ENCODE measurements at places on chromosomes 3 and 15.

- no peak for DNase-seq
Observed at GRCh38 chr3:71172189-71172588, 411.3 kb downstream of the FOXP1 start.

DNA sequence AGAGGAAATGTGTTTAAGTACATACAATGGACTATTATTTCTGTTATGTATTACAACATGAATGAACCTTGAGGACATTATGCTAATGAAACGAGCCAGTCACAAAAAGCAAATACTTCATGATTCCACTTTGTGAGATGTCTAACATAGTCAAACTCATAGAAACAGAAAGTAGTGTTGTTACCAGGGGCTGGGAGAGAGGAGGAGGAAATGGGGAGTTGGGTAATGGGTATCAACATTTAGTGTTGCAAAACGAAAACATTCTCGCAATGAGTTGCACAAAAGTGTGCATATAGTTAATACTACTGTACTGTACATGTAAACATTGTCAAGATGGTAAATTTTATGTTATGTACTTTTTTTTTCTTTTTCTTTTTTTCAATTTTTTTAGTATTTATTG lies 194.3 kb downstream of the IL5RA start:
- DNase-seq, result no peak

DNA sequence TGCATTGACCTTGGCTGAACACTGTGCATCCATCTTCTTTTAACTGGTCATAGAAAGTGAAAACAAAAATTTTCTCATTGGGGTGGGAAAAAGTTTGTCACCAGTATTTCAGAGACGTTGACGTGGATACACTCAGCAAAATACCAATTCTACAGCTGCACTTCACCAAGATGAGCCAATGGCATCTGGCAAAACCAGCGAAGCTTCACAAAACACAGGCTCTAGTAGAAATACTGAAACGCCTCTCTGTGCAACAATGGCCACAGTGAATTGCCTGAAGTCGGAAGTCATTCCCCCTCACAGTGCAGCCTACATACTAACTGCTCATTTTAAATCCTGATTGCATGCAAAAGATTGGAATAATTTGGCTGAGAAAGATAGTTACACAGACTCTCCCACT lies 17.0 kb downstream of the PCYT1A start:
- no peak for DNase-seq

GRCh38 chr3:158794936-158795518 lies 6.8 kb upstream of the MFSD1 start:
- DNase-seq, result peak; percentile 7

DNA sequence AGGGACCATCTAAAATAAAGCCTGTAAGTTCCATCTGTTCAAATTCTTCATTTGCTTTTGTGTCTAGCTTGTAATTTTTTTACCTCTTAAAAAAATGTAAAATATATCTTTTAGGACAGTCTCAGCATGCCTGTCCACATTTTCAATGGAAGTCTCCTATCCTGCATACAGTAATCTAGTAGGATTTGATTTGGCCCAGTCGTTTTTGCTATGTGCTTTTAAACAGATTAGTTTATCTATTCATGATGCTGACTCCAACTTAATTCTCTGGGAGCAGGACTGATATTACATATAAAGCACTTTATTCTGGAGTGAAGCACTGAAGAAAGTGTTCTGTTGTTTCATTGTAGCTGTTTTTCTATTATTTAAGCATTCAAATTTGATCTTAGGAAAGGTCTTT lies 38.9 kb upstream of the CFAP20DC start:
- no peak for DNase-seq

- no peak for DNase-seq
Observed at GRCh38 chr3:128260275-128260674, 107.0 kb downstream of the EEFSEC start.

GRCh38 chr3:133492159-133492741 lies 81.2 kb upstream of the CDV3 start:
- no peak for DNase-seq

GRCh38 chr3:195040094-195040493 lies 230.9 kb downstream of the XXYLT1 start:
- DNase-seq, result no peak

GRCh38 chr3:52080830-52081719 lies 24.7 kb upstream of the DUSP7 start:
- DNase-seq, result no peak

GRCh38 chr3:134328147-134328591 lies 46.1 kb downstream of the AMOTL2 start:
- DNase-seq, result peak; percentile 94

GRCh38 chr3:188170461-188171459 lies 16.8 kb downstream of the LPP start:
- DNase-seq, result no peak

DNA sequence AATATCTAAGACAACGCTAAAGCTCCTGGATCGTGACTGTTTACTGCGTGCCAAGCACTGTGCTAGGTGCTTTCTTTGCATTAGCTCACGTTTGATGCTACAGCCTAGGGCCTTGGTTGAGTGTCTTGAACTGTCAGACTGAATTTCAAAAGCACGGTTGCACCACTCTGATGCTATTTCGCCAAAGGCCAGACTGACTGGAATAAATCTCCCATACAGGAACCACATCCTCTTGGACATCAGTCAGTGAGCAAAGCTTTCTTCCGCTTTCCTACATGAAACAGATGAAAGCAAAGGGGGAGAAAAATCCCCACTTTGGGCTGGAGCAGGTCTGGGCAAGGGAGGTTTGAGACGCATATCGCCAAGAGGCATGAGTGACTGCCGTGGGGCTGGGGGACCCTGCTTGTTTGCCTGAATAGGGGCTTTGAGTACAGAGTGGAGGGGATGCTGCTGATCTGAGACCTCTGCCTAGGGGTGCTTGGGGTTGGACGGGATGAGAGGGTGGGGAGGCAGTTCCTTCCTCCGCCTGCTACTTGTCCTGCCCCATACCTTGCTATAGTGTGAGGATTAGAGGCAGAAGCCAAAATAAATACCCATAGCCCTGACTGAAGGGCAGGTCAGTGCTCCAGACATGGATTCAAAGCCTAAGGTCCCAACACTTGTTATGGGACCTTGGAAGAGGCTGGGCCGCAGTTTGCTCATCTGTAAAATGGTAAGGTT lies 5.3 kb downstream of the FGD5 start:
- no peak for DNase-seq

GRCh38 chr3:9957214-9957613 lies 5.0 kb upstream of the PRRT3 start:
- no peak for DNase-seq

DNA sequence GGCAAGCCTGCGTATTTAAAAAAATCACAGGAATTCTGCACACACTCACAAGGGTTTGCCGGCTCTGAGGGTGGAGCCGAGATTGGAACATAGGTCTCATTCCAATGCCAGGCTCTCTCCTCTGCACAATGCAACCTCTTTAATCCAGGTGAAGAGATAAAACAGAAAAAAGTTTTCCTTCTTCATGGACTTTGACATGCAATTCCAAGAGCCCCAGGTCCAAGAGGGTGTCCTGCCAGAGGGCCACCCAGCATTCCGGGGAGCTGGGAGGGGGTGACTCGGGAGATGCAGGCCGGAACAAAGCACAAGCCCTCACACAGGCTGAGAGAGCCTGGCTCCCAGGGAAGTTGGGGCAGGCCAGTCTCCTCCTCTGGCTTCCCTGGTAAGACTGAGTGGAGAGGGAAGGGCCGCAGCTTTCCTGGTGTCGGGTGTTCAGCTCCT lies 6.7 kb upstream of the SLC12A8 start:
- DNase-seq, result no peak

GRCh38 chr15:68059630-68060029 lies 5.5 kb downstream of the PIAS1 start:
- no peak for DNase-seq

DNA sequence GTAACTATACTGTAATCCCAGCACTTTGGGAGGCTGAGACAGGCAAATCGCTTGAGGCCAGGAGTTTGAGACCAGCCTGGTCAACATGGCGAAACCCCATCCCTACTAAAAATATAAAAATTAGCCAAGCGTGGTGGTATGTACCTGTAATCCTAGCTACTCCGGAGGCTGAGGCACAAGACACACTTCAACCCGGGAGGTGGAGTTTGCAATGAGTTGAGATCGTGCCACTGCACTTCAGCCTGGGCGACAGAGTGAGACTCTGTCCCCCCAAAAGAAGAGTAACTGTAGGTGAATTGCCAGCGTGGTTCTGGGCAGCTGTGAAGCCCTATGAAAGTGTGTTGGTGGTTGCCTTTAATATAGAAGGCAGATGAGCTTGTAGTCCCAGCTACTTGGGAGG lies 95.9 kb downstream of the SLCO3A1 start:
- DNase-seq, result no peak

GRCh38 chr15:96102631-96103030 lies 227.9 kb upstream of the NR2F2 start:
- no peak for DNase-seq

- DNase-seq, result peak; percentile 86
Observed at GRCh38 chr3:149480326-149481017, 6.0 kb downstream of the TM4SF4 start.

DNA sequence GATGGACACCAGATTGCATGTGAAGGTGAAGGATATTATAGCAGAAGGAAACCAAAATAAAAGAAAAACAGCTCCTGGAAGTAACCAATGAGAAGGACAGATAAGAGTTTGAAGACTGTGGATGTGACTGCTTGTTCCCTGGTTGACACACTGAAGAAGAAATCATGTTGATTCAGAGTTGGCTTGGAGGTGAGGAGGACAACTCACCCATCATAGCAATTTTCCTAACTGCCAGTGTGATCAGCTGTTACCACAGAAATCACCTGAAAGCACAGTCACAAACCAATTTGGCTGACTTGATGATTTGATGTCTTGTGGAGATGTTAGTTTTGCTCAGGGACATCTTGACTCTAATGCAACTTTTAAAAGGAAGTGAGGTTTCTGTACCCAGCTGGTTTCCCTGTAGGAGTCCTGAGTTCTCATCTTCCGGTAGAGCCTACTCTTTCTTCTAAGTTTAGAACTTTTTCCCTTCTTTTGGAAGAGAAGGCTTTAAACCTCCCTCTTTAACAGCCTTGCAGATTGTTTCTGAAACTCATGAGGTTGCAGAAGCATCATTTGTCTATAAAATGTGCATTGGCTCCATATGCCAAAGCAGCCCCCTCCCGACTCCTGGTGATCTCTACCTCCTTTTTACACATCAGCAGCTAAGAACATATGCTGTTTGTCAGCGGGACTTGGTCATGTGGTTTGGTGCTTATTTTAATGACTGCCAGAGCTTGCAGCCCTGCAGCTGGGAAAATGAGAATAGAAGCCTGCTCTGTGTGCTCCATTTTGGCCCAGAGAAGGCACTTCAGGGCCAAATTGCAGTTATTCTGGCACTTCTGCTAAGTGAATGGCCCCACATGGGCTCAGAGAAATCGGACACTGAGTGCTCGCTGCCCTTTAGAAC lies 10.3 kb downstream of the ATG7 start:
- no peak for DNase-seq
